Calu3 (cell line): ENCODE measurements at places on chromosomes 5 and 9. TPM values are rescaled to one million over a fixed set of nuclear protein-coding genes. Genes with fewer than 3 reads are reported as not detected.

The ADAM19 gene
- 5.2 and 16.2 TPM in 2 replicates for total RNA-seq

The DCP2 gene
- total RNA-seq, result 56.0 and 57.8 TPM in 2 replicates

GRCh38 chr5:28766565-28767158 is 1728.3 kb upstream of the CDH9 start:
- H3K4me1 ChIP-seq, result no peaks in the 10 kb centered on the region
- no peaks in the 10 kb centered on the region for H3K36me3 ChIP-seq
- DNase-seq, result peak; percentile 33
- H3K27me3 ChIP-seq, result no peaks in the 10 kb centered on the region

- no peak overlapping the region for H3K4me3 ChIP-seq
- peaks cover 70% of the 10 kb centered on the region for H3K4me1 ChIP-seq
- peak overlapping the region; percentile 67 for H3K27ac ChIP-seq
- DNase-seq, result no peak
Observed at GRCh38 chr5:107424491-107424890, 246.2 kb downstream of the EFNA5 start.

- DNase-seq, result no peak
- no peaks in the 10 kb centered on the region for H3K27me3 ChIP-seq
- no peak overlapping the region for H3K27ac ChIP-seq
- H3K36me3 ChIP-seq, result no peaks in the 10 kb centered on the region
- no peaks in the 10 kb centered on the region for H3K4me1 ChIP-seq
Observed at GRCh38 chr5:109053995-109054417, 306.3 kb downstream of the FER start.

DNA sequence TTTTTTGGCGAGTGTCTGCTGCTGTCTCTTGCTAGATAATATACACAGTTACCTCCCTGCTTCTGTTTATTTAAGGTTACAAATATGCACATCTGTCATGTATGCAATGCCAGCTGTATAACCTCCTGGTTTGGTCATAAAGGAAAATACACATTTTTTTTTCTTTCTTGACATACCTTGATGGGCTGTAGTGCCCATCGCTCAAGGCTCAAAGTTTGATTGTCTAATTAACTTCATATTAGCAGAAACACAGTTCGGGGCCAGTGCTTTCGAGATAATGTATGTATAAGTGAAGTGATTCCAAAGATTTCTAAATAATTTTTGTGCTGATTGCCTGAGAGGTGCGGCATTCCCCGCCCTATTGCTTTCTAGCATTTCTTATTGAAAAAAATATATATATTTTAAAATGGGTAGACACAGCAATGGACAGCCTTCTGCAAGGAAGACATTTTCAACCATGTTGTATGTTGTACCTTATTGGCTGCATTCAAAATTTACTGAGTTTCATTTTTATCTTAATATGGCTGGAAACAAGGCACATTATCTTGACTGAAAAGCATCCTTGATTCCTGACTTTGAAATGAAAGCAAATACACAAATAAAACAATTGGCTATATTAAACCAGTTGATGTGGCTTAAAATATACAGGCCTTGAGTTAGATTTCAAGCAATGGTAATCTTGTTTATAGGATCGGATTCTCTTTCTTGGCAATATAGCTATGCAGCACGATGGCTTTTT is 206.2 kb downstream of the MEF2C start:
- H3K4me3 ChIP-seq, result peak overlapping the region; percentile 89
- peaks cover 31% of the 10 kb centered on the region for H3K4me1 ChIP-seq
- no peak for DNase-seq
- H3K27me3 ChIP-seq, result no peaks in the 10 kb centered on the region
- peaks cover 37% of the 10 kb centered on the region for H3K36me3 ChIP-seq
- H3K27ac ChIP-seq, result peak overlapping the region; percentile 95

The ANP32B gene
- total RNA-seq, result 118 and 135 TPM in 2 replicates
